ENCODE measurements at places on chromosomes 5 and 9.

DNA sequence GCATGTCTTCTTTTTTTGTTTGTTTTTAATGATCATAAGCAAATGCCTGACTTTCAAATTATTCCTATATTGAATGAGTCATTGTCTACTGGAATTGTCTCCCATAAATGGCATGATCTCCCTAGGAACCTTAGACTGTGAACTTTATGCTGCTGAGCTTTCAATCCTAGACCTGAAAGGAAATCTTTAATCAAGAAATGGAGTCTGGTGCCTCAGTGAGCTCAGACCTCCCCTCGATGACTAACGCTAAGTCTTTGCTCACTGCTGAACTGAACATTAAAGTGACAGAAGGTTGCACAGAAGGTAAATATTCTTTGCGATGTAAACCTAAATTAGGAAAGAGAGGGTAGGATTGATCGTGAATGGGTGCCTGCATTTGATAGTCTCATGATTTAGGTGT is 745.2 kb upstream of the WWC1 start:
- DNase-seq = no peak

GRCh38 chr5:78527925-78528324 is 120.6 kb downstream of the LHFPL2 start:
- DNase-seq = no peak

- no peak for DNase-seq
These were observed 2.4 kb downstream of the CARD19 start for GRCh38 chr9:93098236-93098946.

- DNase-seq = no peak
These were observed 218.7 kb downstream of the GLIS3 start for GRCh38 chr9:4080921-4081895.

- DNase-seq = no peak
These were observed 347.0 kb upstream of the ADAMTSL1 start for GRCh38 chr9:18126831-18127498.

DNA sequence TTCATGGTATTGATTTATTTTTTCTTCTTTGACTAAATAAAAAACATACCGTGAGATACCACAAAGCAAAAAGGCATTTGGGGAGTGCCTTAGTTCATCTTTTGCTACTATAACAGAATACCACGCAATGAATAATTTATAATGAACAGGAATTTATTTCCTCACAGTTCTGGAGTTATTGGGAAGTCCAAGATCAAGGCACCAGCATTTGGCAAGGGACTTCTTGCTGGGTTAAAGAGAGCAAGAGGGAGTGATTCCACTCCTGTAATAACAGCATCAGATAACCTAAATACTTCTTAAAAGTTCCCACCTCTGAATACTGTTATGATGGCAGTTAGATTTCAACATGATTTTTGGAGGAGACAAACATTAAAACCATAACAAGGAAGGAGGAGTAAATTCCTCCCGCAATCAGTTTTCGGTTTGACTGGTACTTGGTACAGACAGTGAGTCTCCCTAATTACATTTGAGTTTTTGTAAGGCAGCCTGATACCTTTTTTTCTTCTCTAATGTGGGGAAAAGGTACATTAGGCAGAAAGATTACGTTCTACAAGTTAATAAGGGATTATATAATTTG is 8.8 kb upstream of the OMD start:
- DNase-seq = no peak

DNA sequence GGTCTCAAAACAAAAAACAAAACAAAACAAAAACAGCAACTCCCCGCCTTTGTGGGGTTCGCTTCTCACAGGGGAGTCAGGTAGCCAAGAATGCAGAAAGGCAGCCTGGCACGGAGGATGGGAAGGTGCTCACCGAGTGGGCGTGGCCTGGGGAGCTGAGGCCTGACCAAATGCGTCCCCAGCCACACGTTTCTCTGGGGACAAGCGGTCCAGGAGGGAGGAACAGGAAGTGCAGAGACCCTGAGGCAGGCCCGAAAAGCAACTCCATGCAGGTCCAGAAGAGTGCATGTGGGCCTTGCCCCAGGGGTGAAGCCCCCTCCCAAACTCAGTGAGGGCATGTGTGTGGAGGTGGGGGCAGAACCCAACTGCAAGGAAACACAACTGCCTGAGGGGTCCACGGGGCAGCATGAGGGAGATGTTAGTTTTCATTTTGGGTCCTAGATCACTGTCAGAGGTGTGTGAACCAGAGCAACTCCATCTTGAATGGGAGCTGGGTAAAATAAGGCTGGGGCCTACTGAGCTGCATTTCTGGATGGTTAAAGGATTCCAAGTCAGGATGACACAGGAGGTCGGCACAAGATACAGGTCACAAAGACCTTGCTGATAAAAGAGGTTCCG is 2.6 kb upstream of the UAP1L1 start:
- DNase-seq = no peak

DNA sequence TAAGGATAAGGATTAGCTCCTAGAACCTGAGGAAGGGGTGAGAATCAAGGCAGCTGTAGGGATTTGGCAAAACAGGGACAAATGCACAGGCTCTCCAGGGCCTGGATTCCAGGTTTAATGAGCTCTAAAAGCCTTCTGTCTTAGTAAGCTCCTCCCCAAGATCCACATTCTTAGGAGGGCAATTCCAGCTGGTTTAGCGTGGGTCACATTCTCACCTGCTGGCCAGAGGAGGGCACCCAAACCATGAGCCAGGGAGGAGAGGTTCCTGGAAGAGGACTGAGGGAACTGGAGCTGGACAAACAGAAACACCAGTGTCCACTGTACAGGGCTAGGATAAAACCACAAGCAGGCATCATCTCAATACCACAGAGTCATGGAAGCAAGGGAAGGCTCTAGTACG is 480.0 kb downstream of the CCDC171 start:
- no peak for DNase-seq

DNA sequence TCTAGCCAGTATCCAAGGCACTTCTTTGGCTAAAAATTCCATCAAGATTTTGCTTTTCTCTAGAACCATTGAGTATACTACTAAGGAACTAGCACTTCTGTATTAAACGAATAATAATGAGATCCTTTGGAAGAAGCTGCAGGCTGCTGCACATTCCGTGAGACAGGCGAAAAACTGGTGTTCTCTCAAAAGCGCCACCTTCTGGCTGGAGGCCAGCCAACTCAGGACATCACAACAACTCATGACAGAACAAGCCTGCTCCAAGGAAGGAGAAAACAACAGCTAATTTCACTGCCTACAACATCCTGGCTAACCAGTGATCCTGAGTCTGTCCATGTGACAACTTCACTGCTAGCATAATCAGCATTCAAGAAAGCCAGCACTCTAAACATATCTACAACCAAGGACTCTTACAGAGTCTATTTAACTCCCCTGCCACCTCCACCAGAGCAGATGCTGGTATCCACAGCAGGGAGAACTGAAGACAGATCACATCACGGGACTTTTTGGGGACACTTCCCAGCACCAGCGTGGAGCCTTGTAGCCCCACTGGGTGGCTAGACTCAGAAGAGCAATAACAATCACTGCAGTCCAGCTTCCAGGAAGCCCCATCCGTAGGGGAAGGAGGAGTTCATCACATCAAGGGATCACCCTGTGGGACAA is 150.5 kb downstream of the YTHDC2 start:
- DNase-seq = no peak
